ENCODE measurements at places on chromosomes 16 and 17.

DNA sequence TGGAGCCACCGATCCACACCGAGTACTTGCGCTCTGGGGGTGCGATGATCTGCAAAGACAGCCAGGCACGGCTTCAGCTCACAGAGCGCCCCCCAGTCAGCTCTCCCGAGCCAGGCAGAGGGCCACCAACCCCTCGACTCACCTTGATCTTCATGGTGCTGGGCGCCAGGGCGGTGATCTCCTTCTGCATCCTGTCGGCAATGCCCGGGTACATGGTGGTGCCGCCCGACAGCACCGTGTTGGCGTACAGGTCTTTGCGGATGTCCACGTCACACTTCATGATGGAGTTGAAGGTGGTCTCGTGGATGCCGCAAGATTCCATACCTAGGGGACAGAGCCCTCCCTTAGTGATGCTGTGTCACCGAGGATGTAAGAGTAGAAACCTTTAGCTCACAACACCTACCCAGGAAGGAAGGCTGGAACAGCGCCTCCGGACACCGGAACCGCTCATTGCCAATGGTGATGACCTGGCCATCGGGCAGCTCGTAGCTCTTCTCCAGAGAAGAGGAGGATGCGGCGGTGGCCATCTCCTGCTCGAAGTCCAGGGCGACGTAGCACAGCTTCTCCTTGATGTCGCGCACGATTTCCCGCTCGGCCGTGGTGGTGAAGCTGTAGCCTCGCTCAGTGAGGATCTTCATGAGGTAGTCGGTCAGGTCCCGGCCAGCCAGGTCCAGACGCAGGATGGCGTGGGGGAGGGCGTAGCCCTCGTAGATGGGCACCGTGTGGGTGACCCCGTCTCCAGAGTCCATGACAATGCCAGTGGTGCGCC lies 1.6 kb downstream of the ACTG1 start:
- peak overlapping the region; percentile 83 for H3K27ac ChIP-seq
- no peaks in the 10 kb centered on the region for H3K27me3 ChIP-seq
- H3K4me1 ChIP-seq, result peaks cover 29% of the 10 kb centered on the region
- peak overlapping the region; percentile 84 for H3K4me3 ChIP-seq
- H3K36me3 ChIP-seq, result peaks cover 50% of the 10 kb centered on the region

DNA sequence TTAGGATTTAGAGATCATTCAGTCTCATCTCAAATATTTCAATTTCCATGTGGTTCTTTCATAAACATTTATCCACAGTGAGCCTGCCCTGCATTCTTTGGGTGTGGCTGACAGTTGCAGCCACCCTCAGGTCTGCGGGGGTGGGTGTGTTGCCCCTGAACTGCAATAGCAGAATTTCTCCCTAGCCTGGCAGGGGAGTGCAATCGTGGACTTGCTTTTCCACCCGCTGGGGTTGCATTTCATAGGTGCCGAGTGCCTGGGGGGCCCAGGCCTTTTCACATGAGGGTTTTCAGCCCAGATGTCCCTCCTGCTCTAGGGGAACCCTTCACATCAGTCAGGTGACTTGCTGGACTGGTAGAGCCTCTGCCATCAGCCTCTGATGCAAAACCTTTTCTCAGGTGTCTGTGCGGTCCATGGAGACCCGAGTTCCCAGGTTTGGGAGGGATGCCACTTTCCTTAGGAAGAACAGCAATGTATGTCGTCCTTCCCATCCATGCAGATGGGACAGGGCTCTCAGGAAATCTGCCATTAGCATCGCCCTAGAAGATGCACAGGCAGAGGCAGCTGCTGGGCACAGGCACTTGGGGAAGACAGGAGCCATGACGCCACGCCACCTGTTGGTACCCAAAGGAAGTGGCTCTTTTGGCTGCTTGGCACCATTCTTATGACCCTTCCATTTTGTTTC lies 2.4 kb upstream of the USP36 start:
- no peaks in the 10 kb centered on the region for H3K27me3 ChIP-seq
- peaks cover 40% of the 10 kb centered on the region for H3K4me1 ChIP-seq
- peak; percentile 71 for DNase-seq

GRCh38 chr17:35630530-35631148 lies 43.5 kb downstream of the AP2B1 start:
- peaks cover 37% of the 10 kb centered on the region for H3K36me3 ChIP-seq
- no peaks in the 10 kb centered on the region for H3K4me1 ChIP-seq
- no peak overlapping the region for H3K4me3 ChIP-seq
- no peaks in the 10 kb centered on the region for H3K27me3 ChIP-seq
- no peak overlapping the region for H3K27ac ChIP-seq

DNA sequence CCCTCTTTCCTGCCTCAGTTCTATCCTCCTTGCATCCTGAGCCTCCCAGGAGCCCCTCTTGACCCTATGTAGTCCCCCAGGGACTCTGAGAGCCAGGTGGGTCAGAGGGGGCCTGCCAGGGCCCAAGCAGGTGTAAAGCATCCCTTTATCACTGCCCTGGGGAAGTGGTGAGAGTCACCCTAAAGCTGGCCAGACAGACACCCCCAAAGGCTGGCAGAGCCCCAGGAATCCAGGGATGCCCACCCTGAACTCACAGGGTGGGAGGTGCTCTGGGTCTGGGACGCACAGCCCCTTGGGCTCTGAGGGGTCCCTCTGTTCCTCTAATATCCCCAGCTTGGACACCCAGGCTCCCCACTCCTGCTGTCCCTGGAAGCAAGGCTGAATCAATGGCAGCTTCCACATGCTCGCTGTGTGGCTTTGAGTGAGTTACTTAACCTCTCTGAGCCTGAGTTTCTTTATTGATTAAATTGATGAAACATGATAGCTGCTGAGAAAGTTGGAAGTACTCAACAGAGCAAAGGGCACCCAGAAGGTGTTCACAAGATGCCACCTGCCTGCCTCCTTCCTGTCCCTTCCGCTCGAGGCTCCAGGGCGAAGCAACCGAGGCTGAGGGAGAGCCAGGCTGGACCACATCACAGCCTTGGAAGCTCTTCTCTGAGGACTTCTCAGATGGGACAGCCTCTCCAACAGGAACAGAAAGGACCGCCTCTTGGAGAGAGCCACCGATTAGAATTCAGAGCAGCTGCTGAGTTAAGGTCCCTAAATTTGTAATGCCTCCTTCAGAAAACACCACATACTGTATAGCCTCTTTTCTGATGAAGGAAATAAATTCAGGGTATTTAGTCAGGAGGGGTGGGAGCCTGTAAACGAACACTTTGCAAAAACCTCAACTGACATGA lies 67.1 kb upstream of the DOC2B start:
- H3K36me3 ChIP-seq, result no peaks in the 10 kb centered on the region
- H3K27me3 ChIP-seq, result no peaks in the 10 kb centered on the region
- DNase-seq, result peak; percentile 3
- no peak overlapping the region for H3K27ac ChIP-seq
- H3K4me3 ChIP-seq, result no peak overlapping the region
- H3K4me1 ChIP-seq, result no peaks in the 10 kb centered on the region

DNA sequence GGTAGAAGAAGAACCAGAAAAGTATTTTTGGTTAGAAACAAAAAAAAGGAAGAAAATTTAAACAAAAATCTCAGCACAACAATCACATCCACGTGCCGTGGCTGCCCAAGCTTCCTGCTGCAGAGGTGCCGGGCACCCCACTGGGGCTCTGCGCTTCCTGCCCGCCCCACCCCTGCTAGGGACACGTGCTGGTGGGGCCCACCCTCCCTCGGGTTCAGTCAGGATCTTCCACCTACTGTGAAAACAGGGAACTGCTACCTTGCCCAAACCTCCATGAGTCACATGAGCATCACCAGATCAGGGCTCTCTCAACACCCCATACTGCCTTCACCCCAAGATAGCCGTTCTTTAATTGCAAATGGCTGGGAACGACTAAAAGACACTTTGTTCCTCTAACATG lies 24.4 kb upstream of the CYTH1 start:
- peak overlapping the region; percentile 28 for H3K4me3 ChIP-seq
- peak; percentile 74 for DNase-seq
- peaks cover 64% of the 10 kb centered on the region for H3K4me1 ChIP-seq
- peak overlapping the region; percentile 90 for H3K27ac ChIP-seq
- peaks cover 79% of the 10 kb centered on the region for H3K36me3 ChIP-seq
- no peaks in the 10 kb centered on the region for H3K27me3 ChIP-seq
